ENCODE measurements at places on chromosomes 13 and 19. TPM values are rescaled to one million over a fixed set of nuclear protein-coding genes. Genes with fewer than 3 reads are reported as not detected.

SLC15A1 gene
- not detected for total RNA-seq

SBK3 gene
- 0.12 TPM for total RNA-seq

LILRB1 gene
- total RNA-seq = not detected

KCTD15 gene
- total RNA-seq = 30.2 TPM

LRRC63 gene
- total RNA-seq = 0.22 TPM

LENG8 gene
- total RNA-seq = 46.1 TPM

KCNC3 gene
- total RNA-seq = not detected

KIR3DL2 gene
- not detected for total RNA-seq

DENND1C gene
- not detected for total RNA-seq

MRPL54 gene
- 39.9 TPM for total RNA-seq

FFAR2 gene
- total RNA-seq = not detected

SOX1 gene
- total RNA-seq = not detected

KLK1 gene
- total RNA-seq = not detected

ZNF534 gene
- total RNA-seq = not detected

GTF2F1 gene
- 57.9 TPM for total RNA-seq

GFY gene
- 0.11 TPM for total RNA-seq

ZNF729 gene
- total RNA-seq = under 0.01 TPM

CYP2A6 gene
- total RNA-seq = not detected

YJEFN3 gene
- 1.2 TPM for total RNA-seq

ZNF613 gene
- total RNA-seq = 4.9 TPM

CEACAM20 gene
- total RNA-seq = not detected

PGLYRP1 gene
- total RNA-seq = not detected

OR7A5 gene
- total RNA-seq = not detected

ZGLP1 gene
- 0.22 TPM for total RNA-seq

MCEMP1 gene
- not detected for total RNA-seq

NDUFA11 gene
- total RNA-seq = 253 TPM

ATP4B gene
- not detected for total RNA-seq

ZNF442 gene
- total RNA-seq = 4.6 TPM

IL17D gene
- total RNA-seq = 1.4 TPM

NRTN gene
- total RNA-seq = not detected

All from uterine smooth muscle cell (primary cell).